ENCODE measurements at places on chromosomes 16 and 17.

GRCh38 chr17:71682174-71682494, 438.7 kb upstream of the SOX9 start:
- DNase-seq = no peak

- DNase-seq = peak; percentile 51
Observed at GRCh38 chr17:56754523-56755208, 79.1 kb downstream of the C17orf67 start.

- DNase-seq = no peak
Observed at GRCh38 chr17:80476877-80477646, 655 bp upstream of the NPTX1 start.

DNA sequence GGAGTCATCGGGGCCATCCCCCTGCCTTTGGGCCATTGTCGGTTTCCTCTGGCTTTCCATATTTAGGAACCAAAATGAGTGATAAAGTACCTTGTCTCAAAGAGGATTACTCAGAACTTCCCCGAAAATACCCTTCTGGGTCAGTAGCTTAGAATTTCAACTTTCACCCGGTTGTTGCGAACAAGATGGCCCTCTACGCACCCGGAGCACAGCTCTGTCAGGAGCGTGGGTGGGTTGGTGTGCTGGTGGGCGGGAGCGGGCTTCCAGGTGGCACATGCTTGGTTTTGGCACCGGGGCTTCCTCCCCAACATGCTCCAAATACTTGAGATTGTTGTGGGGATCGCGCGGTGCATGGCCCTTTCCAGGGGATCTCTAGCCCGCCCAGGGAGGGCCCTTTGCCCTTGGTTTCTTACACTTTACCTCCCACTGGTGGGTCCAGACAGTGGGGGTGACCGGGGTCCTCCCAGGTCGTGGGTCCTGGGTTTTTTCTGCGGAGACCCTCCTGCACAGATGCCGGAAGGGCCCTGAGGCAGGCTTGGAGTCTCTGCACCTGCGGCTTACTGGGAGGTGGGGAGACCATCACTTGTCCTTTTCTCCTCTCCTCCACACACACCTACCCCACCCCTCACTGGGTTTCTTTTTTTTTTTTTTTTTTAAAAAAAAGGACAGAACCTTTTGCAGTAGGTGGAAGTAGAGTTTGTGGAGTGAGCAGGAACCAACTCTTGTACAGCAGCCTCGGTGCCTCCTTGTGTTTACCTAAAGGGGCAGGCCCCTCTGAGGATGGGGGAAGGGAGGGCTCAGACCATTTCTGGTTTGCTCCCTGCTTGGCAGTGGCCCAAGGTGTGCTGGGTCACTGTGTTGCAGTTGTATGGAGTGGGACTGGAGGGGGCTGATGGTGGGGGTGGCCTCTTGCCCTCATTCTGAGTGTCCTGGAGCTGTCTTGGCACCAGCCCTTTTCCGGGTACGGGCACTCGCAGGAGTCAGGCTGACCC, 142.1 kb downstream of the SEC14L1 start:
- DNase-seq = no peak
